CD4-positive, alpha-beta memory T cell (primary cell): ENCODE measurements at places on chromosomes 16 and 17.
A peak's percentile ranks its signal among the peaks of the same experiment; 100 is the strongest.

DNA sequence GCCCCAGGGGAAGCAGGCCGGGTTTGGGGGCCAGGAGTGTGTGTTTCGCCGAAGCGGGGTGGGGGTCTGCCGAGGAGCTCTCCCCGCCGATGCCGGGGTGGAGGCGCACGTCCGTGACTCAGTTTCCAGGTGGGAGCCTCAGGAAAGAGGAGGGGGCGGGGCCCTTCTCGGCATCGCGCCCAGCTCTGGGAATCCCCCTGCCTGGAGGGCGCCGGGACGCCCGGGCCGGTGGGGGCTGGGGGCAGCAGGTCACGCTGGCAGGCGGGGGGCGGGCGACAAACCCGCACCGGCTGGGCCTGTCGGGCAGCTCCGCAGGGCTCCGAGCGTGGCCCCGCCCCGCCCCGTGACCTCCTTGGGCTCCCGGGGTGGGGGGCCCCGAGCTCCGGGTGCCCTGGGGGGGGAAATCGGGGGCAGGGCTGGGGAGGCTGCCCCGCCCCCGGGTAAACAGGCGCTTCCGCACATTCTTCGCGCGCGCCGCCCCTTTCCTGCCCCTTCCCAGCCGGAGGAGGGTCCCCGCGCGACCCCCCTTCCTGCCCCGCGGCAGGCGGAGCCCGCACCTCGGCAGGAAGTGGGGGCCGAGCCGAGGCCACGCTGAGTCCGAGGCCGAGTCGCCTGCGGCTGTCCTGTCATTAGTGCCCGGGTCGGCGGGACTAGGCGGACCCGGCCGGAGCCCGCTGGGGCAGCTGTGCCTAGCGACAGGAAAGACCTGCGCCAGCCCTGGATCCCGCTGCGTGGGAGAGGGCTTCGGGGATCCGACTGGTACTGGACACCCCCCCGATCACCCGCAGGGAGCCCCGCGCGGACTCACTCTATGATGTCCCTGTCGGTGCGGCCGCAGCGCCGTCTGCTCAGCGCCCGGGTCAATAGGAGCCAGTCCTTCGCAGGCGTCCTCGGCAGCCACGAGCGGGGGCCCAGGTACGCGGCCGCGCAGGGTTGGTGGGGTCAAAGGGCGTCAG lies 9.3 kb downstream of the RIPOR1 start:
- peak; percentile 69 for DNase-seq

- DNase-seq: no peak
Observed at GRCh38 chr16:29852654-29853053, 10.4 kb downstream of the CDIPT start.

DNA sequence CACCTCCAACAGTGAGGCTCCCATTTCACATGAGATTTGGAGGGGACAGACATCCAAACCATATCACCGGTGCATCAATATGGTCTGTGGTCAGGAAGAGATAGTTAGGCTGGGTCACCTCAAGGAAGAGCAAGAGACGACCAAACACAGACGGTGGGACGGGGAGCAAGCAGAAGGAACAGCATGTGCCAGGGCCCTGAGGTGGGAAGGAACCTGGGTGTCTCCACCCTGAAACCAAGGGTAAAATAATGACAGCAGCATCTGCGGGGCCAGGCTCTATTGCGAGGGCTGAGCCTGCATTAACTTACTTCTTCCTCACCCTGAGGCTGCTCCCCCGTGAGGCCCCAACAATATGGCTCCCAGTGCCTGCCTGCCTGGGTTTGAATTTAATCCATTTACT lies 8.9 kb upstream of the PRSS21 start:
- DNase-seq: no peak

- DNase-seq: no peak
Observed at GRCh38 chr17:39674702-39675389, 6.6 kb downstream of the PNMT start.

- DNase-seq: no peak
Observed at GRCh38 chr16:22188267-22188594, 17.8 kb upstream of the EEF2K start.

DNA sequence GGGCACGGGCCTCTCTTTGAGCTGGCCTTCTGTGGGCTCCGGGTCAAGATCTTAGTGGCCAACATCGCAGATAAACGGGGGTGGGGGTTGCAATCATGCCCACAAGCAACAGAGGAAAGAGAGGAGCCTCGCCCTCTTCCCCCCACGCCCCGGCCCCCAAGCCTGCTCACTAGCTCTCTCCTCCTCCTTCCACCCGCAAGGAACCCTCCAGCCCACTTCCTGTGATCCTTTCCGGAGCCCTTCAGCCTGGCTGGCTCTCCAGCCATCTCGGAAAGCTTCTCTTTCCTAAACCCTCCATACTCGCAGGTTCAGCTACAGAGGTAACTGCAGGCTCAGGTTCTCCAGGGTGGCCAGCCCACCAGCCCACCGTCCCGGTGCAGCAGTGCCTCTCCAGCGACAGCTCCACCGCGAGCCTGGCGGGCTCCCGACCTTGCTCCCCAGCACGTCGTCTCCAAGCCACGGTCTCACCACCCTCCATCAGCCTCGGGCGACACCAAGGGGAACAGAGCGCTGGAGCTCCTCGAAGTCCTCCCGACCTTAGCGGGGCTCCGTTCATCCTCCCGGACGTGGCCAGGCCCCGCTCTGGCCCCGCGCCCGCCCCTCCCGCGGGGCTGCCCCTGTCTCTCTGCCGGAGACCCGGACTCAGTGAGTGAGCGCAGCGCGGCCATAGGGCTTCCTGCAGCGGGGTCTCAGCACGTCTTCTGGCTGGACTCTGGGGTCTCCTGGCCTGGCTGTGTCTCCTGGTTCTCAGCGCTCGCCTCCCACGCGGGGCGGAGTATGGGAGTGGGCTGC lies 12.9 kb upstream of the ODF4 start:
- no peak for DNase-seq

GRCh38 chr17:10251212-10251948 lies 53.0 kb upstream of the GAS7 start:
- DNase-seq: no peak

DNA sequence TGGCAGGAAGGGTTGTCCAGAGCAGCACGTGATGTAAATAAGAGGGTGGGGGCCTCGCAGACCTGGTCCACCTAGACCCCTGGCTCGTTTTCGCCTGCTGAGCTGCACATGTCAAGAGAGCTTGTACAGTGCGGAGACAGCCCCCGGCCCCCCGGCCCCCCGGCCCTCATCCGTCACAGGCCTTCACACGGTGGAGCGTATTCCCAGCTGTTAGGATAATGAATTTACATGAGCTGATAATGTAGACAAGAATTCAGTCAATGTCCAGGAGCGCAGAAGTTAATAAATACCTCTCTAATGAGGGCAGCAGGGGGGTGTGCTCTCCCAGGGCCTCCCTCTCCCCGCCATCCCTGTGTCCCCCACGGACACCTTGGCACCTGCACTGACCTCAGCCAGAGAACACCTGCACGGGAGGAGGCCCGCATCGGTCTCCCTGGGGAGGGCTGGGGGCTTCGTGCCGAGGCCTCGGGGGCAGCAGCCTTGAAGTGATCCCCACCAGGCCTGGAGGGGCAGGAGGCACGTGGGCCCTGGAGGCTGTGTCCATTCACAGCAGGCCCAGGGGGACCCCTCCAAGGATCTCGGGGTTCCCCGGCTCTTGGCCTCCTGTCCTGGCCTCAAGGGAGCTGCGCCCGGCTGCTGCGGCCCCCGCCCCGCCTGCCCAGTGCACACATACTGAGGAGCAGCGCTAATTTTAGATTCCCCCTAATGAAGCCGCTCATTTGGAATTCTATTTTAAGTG lies 14.6 kb downstream of the GSE1 start:
- DNase-seq: no peak

- DNase-seq: no peak
Observed at GRCh38 chr17:80416940-80417293, 1.9 kb downstream of the ENDOV start.

DNA sequence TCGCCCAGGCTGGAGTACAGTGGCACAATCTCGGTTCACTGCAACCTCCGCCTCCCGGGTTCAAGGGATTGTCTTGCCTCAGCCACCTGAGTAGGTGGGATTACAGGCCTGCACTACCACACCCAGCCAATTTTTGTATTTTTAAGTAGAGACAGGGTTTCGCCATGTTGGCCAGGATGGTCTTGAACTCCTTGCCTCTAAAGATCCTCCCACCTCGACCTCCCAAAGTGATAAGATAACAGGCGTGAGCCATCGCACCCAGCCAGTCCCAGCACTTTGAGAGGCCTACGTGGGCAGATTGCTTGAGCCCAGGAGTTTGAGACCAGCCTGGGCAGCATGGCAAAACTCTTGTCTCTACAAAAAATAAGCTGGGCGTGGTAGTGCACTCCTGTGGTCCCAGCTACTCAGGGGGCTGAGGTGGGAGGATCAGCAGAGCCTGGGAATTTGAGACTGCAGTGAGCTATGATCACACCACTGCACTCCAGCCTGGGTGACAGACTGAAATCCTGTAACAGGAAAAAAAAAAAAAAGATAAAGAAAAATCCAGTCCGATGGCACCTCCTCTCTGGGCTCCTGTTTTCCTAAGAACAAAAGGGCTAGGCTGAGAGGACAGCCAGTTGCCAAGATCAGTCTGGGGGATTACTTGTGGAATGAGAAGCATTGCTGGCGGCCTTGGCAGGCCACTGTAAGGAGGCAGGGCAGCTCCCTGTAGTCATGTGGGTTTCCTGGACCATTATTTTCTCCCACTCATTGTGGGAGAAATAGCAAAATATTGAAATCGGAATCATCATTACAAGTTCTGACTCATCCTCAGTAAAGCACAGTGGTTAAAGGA lies 3.0 kb upstream of the PIPOX start:
- DNase-seq: no peak

DNA sequence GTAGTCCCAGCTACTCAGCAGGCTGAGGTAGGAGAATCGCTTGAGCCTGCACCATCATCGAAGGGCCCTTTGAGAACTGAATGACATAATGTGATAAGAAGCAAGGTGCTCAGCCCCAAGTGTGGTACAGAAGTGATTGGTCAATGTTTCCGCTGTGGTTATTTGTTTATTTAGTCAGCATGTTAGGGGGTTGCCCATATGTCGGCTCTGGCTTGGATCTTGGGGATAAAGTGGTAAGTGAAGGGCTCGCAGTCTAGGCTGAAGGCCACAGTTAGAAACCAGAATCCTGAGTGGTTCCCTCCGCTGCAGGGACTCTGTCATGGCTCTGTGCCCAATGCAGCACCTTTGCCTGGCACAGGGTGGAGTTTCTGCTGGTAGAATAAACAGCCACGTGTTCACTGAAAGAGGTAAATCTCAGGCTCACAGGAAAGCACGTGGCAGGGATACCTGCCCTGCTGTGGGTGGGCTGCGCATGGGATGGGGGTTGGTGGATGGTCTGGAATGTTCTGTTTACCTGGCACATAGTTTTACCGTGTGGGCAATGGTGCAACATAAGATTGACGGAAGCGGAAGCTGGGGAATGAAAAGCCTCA lies 35.4 kb downstream of the SYT17 start:
- no peak for DNase-seq

DNA sequence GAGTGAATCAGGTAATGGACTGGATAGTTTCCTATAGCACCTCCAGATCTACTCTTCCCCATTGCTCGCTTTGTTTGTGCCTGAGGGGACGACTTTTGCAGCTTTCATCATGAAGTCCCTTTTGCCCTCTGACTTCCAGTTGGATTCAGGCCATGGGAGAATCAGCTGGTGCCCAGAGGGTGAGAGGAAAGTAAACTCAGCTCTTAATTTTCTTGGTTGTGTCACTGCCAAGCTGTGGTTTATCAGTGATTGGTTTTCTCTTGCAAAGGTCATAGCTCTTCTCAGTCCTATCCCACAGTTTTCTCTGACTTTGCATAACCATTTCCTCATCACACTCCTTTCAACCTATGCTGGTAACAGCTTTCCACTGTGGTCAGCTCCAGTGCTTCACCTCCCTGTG lies 200.1 kb downstream of the KCNJ2 start:
- DNase-seq: no peak

GRCh38 chr17:35968520-35969054 lies 12.7 kb downstream of the CCL16 start:
- DNase-seq: no peak

DNA sequence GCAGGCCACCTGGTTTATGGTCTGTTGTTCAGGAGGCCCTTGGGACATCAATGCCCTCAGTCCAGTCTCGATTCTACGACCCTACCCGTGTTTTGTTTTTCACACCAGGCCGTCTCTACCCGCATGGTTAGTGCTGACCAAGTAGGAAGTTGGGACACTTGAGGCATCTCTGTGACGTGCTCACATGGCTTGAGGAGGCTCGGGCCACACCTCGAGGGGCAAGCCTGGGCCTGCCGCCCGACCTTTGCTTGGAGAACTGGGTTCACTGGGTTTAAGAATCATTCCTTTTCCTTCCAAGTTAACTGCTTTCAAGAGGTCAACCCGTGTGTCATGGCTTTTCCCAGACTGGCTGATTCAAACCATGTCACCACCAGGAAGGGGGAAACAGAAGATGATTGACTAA lies 86.8 kb downstream of the CMIP start:
- no peak for DNase-seq

DNA sequence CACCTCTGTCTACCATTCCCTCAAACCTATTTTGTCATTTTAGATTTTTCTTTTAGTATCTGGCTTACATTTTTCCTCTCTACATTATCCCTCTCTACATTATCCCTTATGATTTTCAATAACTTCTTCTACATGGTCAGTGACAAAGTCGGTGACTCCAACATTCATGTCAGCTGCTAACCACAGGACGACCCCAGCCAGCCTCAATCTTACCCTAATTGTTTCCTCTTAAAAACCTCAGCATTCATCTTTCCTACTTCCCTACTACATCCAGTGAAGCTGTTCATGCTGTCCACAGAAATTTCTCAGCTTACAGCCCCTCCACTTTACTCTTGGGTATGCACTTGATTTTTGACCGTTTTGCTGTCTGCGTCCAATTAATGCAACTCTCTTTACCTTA lies 8.3 kb downstream of the MYH10 start:
- DNase-seq: no peak

DNA sequence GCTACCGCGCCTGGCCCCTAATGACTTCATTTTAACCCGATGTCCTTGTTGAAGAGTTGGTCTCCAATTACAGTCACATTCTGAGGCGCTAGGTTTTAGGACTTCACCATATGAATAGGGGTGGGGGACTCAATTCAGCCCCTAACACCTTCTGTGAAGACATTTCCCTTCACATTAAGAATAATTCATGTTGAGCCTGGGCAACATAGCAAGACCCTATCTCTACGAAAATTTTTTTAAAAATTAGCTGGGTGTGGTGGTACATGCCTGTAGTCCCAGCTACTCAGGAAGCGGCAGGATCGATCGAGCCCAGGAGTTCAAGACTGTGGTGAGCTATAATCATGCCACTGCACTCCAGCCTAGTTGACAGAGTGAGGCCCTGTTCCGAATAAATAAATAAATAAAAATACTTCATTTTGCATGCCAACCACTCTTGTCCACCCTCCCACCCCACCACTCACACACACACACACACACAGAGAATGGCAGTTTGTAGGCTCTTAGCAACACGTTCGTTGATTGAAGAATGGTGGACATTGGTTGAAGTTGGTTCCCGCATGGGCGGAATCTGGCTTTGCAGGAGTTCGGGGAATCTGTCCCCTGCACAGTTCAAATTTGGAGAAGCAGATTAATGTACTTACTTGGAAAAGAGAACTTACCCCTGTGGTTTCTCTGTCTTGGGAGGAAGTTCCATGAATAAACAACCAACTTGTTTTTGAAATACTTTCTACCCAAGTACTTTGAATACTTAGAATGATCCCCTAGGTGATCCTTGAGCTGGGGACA lies 27.8 kb upstream of the TVP23A start:
- DNase-seq: no peak
